ENCODE measurements at places on chromosomes 1 and 21.

DNA sequence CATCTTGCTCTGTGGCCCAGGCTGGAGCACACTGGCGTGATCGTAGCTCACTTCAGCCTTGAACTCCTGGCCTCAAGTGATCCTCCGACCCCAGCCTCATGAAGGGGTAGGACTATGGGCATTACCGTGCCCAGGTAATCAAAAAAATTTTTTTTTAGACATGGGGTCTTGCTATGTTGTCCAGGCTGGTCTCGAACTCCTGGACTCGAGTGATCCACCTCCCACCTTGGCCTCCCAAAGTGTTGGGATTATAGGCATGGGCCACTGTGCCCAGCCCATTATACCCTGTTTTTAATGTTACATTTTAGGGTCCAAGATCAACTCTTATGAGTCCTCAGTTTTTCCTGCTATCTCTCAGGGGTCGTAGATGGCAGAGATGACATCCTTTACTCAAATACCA, 6.3 kb downstream of the MRAP start:
- DNase-seq: no peak

- DNase-seq: no peak
Observed at GRCh38 chr1:192252776-192253175, 64.0 kb upstream of the RGS21 start.

GRCh38 chr1:87684194-87684593, 355.5 kb downstream of the LMO4 start:
- no peak for DNase-seq

DNA sequence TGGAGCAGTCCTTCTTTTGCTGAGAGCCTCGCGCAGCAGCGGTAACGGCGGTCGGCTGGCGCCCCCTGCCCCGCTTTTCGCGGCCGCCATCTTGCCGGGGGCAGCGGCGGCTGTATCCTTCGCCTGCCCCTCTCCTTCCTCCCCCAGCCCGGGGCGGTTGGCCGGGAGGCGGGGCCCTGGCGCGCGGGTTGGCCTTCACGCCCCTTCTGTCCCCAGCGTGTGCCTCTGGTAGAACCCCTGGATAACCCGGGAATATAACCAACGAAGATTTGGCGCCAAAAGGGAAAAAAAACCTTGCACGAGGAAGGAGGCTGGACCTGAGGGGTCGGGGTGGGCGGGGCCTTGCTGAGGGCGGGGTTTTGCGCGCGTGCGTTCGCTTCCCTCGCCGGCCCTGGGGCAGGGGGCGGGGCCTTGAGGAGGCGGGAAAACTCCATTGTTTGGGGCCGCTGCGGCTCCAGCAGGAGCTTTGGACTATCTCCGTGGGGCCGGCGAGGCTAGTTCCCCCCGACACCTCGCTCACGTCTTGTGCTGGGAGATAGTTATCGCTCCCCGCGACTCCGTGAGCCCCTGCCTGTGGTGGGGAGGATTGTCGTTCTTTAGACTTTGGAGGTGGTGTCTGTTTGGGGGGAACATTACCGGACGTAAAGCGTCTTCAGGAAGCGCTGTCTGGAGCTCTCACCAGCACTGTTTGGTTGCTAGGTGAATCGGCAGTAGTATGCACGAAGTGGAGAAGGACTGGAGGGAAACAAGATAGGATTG, 689 bp downstream of the NASP start:
- peak; percentile 80 for DNase-seq

DNA sequence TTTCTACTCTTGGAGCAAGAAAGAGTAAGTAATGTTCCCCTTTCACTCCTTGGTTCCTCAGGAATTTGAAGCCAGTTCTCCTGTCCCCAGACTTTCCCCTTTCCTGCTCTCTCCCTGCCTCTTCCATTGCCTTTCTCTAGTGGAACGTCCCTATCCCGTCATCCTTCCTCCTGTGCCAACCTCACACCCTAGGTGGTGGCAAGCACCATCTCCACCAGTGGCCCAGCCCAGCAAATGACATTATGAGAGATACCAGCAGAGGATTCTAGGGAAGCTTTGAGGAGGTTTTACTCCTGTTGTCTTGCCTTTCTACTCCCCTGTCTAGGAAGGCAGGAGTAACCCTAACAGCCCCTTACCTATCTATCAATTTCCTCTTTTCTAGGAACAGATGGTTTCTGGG, 8.1 kb upstream of the TACSTD2 start:
- no peak for DNase-seq

DNA sequence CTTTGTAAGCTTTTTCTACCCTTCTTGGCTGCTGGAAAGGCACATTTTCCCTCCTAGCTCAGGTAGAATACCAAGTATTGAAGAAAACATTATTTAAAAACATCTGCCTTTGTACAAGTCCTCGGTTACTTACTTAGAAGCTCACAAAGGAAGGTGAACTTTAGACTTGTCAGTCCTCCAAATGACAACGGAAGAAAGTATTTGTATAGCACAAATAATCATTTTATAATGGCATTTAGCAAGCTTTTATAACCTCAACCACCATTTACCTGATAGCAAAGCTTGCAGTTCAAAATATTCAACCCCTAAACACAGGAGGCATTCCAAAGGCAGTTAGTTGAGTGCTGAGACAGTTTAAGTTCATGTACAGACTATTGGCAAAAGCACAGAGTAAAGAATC, 2.5 kb upstream of the FCAMR start:
- no peak for DNase-seq

DNA sequence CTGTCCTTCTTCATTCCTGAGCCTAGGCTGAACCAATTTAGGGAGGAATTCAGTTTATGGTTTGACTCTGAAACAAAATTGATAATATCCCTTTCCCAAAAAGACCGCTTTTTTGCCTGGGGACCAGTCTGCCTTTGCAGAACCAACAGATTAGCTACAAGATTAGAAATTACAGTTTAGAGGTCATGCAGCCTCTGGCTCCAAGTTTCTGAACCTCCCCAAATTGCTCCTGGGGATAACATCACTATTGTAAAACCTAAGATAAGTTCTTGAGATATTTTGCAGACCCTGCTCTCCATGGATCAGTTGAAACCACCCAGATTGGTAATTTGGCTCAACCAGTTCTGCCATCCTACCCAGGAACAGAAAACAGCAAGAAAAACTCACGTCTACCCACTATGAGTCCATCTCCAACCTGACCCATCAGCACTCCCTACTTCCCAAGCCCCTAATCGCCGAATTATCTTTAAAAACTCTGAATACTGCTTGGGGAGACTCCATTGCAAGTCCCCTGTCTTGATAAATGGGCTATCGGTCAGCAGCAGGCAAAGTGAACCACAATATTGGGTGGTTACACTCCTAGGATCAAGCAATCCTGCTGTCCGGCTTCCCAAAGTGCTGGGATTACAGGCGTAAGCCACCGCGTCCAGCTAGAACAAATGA, 605 bp upstream of the RABGGTB start:
- no peak for DNase-seq

DNA sequence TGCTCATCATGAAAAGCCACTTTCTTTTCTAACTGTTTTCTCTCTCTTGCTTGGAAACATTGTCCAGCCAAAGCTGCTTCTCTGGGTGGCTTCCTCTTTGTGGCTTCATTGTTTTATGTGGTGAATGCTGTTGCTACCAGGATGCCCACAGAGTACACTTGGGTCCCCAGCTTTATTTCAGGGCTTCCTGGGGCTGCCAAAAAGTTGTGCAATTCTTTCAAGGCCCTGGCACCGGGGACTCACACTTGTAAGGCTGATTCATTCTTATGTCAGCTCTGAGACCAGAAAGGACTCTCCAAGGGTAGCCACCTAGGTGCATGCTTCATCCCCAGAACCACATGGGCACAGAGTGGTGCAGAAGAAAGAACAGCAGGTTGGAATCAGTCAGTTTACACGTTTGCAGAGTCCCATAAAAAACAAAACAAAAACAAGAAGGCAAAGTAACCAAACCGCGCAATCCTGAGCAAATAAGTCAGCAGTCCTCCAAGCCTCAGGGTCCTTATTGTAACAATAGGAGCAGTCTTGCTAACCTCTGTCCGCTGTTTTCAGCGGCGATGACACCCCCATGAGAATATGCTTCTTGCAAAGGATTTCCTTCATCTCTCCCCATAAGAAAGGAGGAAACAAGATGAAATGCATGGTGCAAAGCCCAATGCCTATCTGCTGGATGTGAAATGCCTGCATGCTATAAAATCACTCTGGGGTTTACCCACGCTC, 89.9 kb upstream of the SSX2IP start:
- DNase-seq: no peak

GRCh38 chr1:101479945-101480344, 243.1 kb downstream of the S1PR1 start:
- DNase-seq: no peak

DNA sequence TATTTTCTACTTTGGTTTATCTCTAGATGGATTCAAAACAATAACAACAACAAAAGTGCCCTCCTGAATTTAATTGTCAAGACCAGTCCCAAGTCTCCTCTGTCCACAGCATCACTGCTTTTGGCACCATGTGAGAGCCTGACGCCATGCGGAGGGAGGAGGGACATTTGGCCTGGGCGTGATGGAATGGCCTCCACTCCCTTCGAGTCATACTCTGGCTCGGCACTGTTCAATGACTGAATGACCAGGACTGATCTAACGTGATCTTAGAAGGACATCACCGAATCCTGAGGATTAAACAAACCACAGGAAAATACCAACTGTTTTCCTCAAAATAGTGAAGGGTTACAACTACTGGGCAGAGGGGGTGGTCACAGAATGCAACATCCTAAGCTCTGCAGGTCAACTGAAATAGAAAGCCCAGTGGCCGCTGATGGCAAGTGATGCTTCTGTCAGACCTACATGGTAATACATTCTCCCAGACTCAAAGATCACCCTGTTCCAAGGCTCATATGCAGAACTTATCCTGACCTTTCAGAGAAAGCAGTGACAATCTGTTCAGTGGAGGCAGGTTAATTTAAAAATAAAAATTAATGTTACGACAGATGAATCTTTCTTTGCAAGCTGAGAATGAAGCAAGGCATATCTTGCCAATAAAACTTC, 19.1 kb downstream of the SRSF4 start:
- no peak for DNase-seq

GRCh38 chr1:244628789-244629188, 24.1 kb upstream of the DESI2 start:
- no peak for DNase-seq

DNA sequence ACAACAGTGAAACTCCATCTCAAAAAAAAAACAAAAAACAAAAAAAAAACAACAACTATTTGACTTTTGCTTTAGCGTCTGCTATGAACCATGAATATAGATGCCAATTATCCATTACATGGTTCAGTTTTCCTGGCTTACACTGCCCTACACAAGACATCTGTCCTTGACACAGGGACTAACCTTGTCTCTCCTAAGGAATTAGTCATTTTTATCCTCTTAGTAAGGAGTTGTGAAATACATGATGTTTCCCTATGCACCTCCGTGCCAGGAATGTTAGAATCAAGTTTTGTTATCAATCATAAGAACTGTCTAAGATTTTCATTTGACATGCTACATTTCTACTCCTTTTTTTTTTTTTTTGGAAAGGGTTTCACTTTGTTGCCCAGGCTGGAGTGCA, 241.8 kb downstream of the KIF26B start:
- DNase-seq: no peak

GRCh38 chr1:1347663-1348419, 1.4 kb downstream of the DVL1 start:
- no peak for DNase-seq

DNA sequence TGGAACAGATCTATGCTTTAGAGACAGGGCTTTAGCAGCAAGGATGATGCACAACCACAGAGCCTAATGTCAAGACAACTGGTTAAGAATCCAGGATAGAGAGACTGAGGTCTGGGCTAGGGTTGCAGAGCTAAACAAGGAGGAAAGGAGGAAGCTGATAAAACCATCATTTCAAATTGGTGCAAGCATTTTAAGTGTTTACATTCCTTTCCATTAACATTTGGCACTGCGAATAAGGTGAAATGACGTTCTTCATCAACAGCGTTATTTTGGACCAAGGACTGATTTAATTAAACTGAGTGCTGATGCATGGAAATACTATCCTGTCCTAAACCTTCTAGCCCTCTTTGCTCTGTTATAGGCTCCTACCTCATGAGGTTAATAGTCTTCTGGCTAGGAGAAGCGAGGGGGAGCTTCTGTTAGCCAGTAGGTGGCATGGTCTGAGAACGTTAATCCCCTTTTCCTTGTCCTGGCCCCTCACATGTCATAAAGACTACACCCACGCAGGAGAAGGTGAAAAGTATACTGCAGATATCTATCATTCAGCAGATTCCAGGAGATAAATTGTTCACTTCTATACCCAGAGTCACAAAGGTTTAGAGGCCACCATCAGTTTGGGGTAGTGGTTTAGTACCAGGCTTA, 7.6 kb upstream of the C1orf21 start:
- no peak for DNase-seq
